ENCODE measurements at places on chromosomes 6 and 20. TPM values are rescaled to one million over a fixed set of nuclear protein-coding genes. Genes with fewer than 3 reads are reported as not detected.

GRCh38 chr6:40774932-40775331, 187.8 kb upstream of the LRFN2 start:
- no peak for DNase-seq

- DNase-seq: no peak
Measured at GRCh38 chr6:36756786-36757185, 59.2 kb downstream of the RAB44 start.

- DNase-seq: peak; percentile 87
Measured at GRCh38 chr20:35994994-35995453, 26.6 kb downstream of the CNBD2 start.

- DNase-seq: peak; percentile 62
Measured at GRCh38 chr6:165184192-165184979, 125.0 kb downstream of the C6orf118 start.

DNA sequence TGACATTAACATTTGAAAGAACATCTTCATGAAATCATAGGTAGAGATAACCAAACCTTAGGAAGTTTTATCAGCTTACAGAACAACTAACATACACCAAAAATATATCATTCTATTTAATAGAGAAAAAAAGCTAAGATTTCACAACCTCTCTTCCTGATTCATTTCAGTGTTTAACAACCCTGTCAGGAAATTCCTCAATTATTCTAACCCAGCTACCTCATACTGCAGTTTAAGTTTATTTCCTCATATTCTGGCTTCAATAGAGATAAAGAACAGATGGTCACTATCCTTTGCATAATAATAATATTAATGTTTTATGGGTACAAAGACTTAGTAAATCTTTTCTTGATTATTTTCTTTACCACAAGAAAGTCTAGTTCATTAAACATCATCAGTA, 112.9 kb upstream of the HSF2 start:
- DNase-seq: no peak

GRCh38 chr6:82013561-82014530, 233.7 kb downstream of the IBTK start:
- no peak for DNase-seq

DNA sequence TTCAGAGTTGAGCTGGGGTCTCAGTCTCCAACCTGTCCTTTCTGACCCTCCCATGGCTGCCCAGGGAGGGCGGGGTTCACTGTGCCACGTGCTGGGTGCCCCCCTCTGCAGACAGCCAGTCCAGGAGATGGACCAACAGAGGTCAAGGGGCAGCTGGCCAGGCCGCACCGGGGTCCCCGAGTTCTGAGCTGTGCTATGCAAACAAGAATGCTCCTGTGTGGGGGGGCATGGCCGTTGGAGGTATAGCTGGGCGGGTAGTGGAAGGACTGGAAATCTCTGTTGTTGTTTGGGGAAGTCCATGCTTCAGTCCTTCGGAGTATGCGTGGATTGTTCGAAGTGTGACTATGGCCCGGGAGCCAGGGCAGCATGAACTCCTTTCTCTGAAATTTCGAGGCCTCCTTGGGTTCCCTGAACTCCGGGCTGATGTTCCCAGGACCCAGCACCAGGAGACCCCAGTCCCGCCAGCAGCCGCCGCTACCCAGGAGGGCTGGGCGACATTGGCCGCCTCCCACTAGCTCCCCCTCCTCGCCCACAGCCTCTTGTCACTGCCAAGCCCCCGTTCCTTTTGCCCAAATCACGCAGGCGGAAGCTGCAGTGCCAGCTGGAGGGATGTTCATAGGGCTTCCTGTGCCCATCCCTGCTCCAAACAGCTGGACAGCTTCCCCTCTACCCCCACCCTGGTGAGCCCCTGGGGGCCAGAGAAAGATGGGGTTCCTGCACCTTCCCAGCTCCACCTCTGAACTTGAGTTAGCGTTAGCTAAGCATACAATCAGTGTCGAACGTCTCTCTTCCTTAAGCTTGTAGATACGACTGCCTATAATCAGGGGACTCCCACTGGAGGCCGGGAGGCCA, 126.6 kb downstream of the TAF4 start:
- DNase-seq: peak; percentile 16

DNA sequence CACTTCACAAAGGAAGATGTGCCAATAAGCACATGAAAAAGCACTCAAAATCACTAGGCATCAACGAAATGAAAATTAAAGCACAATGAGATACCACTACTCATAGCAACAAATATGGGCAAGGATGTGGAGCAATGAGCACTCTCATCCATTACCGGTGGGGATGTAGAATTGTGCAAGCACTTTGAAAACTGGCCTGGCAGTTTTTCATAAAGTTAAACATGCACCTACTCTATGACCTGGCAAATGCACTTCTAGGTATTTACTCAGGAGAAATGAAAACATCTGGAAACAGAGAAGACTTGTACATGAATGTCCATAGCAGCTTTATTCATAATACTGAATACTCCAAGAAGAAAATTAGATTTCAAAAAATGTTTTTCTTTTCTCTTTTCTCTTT, 34.1 kb upstream of the TMEM14A start:
- DNase-seq: no peak

DNA sequence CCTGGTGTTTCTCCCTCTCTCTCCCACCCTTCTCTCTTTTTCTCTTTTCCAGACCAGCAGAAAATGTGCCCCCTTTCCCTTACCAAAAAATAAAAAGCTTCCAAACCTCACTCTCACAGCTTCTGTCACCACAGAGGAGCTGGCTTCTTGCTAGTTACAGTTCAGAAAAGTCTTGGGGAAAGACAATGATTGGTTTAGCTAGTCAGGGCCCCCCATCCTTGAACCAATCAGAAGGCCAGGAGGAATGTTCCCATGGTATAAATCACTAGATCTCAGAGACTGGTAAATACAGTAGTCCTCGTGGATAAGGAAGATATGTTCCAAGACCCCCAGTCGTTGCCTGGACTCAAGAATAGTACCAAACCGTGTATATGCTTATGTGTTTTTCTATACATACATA, 231.1 kb upstream of the TAB2 start:
- DNase-seq: no peak

- no peak for DNase-seq
Measured at GRCh38 chr6:44967481-44967880, 360.6 kb upstream of the RUNX2 start.

GRCh38 chr6:47221565-47221964, 88.1 kb downstream of the TNFRSF21 start:
- DNase-seq: no peak

- DNase-seq: no peak
Measured at GRCh38 chr20:4007383-4008025, 7.9 kb downstream of the RNF24 start.

- peak; percentile 64 for DNase-seq
Measured at GRCh38 chr6:83193747-83194566, 800 bp downstream of the RWDD2A start.

GRCh38 chr6:121925534-121926255, 473.8 kb upstream of the HSF2 start:
- no peak for DNase-seq

DNA sequence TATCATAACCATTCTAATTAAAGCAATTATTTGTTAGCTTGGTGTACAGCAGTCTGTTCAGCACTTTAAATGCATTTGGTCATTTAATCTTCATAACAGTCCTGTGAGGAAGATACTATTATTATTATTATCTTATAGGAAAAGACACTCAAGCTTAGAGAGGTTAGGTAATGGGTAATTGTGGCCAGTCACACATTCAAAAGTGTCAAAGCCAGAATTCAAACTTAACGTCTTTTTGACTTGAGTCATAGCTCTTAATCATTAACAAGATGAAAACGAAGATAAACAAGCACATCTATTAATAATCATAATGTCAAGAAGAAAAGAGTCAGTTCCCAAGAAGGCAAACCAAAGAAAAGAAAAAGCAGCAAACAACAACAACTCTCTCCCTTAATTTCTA, 251.0 kb downstream of the SYNE1 start:
- no peak for DNase-seq

- DNase-seq: no peak
Measured at GRCh38 chr20:60257671-60258070, 299.4 kb downstream of the CDH26 start.

- DNase-seq: no peak
Measured at GRCh38 chr20:61253264-61253639, 1.2 kb downstream of the CDH4 start.

- DNase-seq: no peak
Measured at GRCh38 chr6:124026694-124027093, 223.0 kb downstream of the NKAIN2 start.

SLC52A3 gene
- 1.7 TPM for total RNA-seq

SPAG4 gene
- total RNA-seq: 2.5 TPM

BCAS1 gene
- not detected for total RNA-seq

MPC1 gene
- 273 TPM for total RNA-seq

NCOA6 gene
- 19.8 TPM for total RNA-seq

BFSP1 gene
- 0.68 TPM for total RNA-seq

SCGN gene
- 8.5 TPM for total RNA-seq

GHRH gene
- total RNA-seq: 10.7 TPM

R3HDML gene
- total RNA-seq: not detected

MAD2L1BP gene
- total RNA-seq: 21.4 TPM

Measured in left cardiac atrium (tissue), 4 donors.